ENCODE measurements at places on chromosomes 1 and 21.

GRCh38 chr1:215835951-215836350, 268.8 kb downstream of the KCTD3 start:
- no peak for DNase-seq

GRCh38 chr1:55815745-55816455, 600.7 kb upstream of the USP24 start:
- DNase-seq: no peak

- DNase-seq: no peak
Observed at GRCh38 chr1:168832661-168833060, 103.7 kb upstream of the DPT start.

GRCh38 chr21:36817732-36818450, 119.0 kb downstream of the SIM2 start:
- no peak for DNase-seq

DNA sequence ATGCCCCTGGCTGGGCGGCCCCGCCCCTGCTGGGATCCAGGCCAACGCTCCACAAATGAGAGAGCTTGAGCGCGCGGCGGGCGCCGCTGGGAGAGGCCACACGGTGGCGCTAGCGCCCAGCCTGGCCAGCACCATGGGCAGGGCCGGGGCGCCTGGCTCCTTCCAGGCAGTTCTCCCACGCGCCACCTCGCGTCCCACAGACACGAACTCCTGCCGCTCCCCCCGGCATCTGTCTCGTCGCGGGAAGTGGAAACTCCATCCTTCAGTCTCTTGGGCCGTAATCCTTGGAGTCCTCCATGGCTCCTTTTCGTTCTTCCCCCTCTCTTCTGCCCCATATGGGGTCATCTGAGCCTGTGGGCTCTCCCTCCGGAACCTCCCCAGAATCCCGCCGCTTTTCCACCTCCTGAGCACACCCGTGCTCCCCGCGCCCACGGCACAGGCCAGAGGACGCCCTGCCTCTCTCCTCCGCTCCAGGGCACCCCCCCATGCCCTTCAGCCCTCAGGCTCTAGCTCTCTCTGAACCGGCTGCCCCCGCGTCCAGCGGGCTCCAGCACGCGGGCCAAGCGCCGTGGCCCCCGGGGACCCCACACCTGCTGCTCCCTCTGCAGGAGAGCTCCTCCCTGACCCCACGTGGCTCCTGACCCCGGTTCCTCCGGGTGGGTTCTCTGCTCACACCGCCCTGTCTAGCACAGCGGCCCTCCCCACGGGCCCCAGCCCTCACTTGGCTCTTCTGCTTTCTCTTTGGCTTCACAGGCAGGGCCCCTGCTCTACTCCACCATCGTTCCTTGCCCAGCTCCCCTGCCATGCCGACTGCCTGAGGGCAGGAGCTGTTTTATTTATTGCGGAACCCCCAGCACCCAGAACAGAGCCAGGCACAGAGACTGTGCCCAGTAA, 31.9 kb upstream of the EDN2 start:
- DNase-seq: peak; percentile 95

- no peak for DNase-seq
Observed at GRCh38 chr1:19138958-19139581, 71.0 kb downstream of the UBR4 start.

DNA sequence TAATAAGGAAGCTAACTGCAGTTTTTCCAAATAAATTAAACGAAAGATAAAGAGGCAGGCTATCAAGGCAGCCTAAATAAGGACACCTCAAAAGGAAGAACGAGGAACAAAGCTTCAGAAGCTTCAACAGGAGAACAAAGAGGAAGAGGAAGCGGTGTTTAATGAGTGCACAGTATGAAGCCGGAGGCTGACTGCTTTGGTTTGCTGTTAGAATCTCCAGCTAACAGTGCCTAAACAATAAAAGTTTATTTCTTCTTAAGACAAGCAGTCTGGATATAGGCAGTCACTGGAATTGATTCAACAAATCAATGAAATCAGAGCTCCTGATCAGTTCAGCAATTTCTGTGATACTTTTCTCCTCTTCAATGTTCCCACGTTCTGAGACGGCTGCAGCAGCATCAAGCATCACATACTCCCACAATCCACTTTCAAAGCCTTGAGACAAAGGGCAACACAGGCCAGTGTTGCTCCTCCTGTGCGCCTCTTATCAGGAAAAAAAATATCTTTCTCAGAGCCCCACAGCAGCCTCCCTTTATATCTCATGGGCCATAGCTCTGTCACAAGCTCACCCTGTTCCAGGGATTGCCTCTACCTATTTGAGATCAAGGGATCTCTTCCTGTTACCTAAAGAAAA, 365.6 kb upstream of the ST6GALNAC5 start:
- no peak for DNase-seq

- no peak for DNase-seq
Observed at GRCh38 chr21:30190554-30190953, 23.9 kb upstream of the CLDN17 start.
